Dermis lymphatic vessel endothelial cell (primary cell): ENCODE measurements at places on chromosomes 3 and 15. TPM values are rescaled to one million over a fixed set of nuclear protein-coding genes. Genes with fewer than 3 reads are reported as not detected.

KBTBD8 gene
- total RNA-seq, result 1.9 and 2.1 TPM in 2 replicates

MESD gene
- 13.3 and 15.4 TPM in 2 replicates for total RNA-seq

ALG1L2 gene
- not detected in 2 replicates for total RNA-seq

MTHFS gene
- 15.2 and 18.3 TPM in 2 replicates for total RNA-seq

SPINK8 gene
- total RNA-seq, result not detected in 2 replicates

PTX3 gene
- total RNA-seq, result 199 and 213 TPM in 2 replicates

DLG1 gene
- 91.8 and 132 TPM in 2 replicates for total RNA-seq

PEX11A gene
- total RNA-seq, result 2.4 and 6.5 TPM in 2 replicates

ABI3BP gene
- 6.0 and 6.2 TPM in 2 replicates for total RNA-seq

CLDN11 gene
- total RNA-seq, result 47.5 and 90.1 TPM in 2 replicates

CCDC54 gene
- not detected in 2 replicates for total RNA-seq
